Tibial nerve (tissue), 4 donors: ENCODE measurements at places on chromosomes 16 and 17. TPM values are rescaled to one million over a fixed set of nuclear protein-coding genes. Genes with fewer than 3 reads are reported as not detected.
A peak's percentile ranks its signal among the peaks of the same experiment; 100 is the strongest.

CD19 gene
- 0.59 TPM for total RNA-seq

SHISA9 gene
- 6.3 TPM for total RNA-seq

HBM gene
- total RNA-seq, result not detected

CAPNS2 gene
- total RNA-seq, result 0.98 TPM

NOXO1 gene
- not detected for total RNA-seq

- H3K27me3 ChIP-seq, result no peaks in the 10 kb centered on the region
- H3K4me1 ChIP-seq, result peaks cover 10% of the 10 kb centered on the region
- no peak for DNase-seq
- no peaks in the 10 kb centered on the region for H3K36me3 ChIP-seq
Measured at GRCh38 chr16:11596572-11597226, 10.0 kb upstream of the LITAF start.

DNA sequence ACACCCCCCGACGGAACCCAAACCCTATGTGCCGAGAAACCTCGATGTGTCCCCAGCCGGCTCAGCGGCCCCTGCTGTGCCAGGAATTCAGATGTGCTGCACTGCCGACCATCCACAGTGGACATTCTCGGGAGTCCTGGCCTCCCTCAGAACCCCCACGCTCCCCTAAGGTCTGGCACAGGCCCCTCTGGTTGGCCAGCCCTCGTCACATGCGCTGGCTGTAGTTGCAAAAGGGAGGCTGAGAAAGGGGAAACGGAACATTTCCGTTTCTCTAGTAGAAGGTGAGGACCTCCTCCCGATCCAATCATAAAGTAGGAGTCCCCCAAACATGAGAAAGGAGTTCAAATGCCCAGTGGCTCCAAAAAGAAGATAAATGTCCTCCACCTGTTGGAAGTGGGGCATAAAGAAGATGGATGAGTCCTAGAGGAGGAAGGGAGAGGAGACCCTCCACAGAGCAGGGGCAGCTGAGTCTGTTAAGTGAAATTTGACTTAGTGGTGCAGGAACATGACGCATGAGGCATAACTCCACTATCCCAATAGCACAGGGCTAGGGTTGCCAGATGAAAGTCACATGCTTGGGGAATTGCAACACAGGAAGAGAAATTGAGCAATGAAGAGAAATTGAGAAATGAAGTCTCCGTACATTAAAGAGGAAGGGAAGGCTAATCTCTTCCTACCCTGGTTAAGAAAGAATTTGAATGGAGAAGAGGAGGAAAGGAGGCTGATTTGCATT, 49.3 kb upstream of the WSB1 start:
- no peak overlapping the region for H3K4me3 ChIP-seq
- peak; percentile 41 for DNase-seq
- H3K36me3 ChIP-seq, result no peaks in the 10 kb centered on the region

- H3K27me3 ChIP-seq, result no peaks in the 10 kb centered on the region
- peaks cover 65% of the 10 kb centered on the region for H3K4me1 ChIP-seq
Measured at GRCh38 chr17:35790841-35791240, 4.6 kb downstream of the MMP28 start.

- H3K27ac ChIP-seq, result no peak overlapping the region
Measured at GRCh38 chr17:66610361-66611133, 224.4 kb upstream of the CACNG5 start.

- H3K27me3 ChIP-seq, result no peaks in the 10 kb centered on the region
- no peaks in the 10 kb centered on the region for H3K4me1 ChIP-seq
- no peaks in the 10 kb centered on the region for H3K36me3 ChIP-seq
- no peak overlapping the region for H3K27ac ChIP-seq
- no peak overlapping the region for H3K4me3 ChIP-seq
Measured at GRCh38 chr16:8721336-8722024, 47.1 kb downstream of the ABAT start.

GRCh38 chr16:56862776-56863175, 2.2 kb upstream of the SLC12A3 start:
- H3K36me3 ChIP-seq, result no peaks in the 10 kb centered on the region
- DNase-seq, result no peak
- H3K27ac ChIP-seq, result no peak overlapping the region
- no peaks in the 10 kb centered on the region for H3K4me1 ChIP-seq
- no peaks in the 10 kb centered on the region for H3K27me3 ChIP-seq
- H3K4me3 ChIP-seq, result no peak overlapping the region

DNA sequence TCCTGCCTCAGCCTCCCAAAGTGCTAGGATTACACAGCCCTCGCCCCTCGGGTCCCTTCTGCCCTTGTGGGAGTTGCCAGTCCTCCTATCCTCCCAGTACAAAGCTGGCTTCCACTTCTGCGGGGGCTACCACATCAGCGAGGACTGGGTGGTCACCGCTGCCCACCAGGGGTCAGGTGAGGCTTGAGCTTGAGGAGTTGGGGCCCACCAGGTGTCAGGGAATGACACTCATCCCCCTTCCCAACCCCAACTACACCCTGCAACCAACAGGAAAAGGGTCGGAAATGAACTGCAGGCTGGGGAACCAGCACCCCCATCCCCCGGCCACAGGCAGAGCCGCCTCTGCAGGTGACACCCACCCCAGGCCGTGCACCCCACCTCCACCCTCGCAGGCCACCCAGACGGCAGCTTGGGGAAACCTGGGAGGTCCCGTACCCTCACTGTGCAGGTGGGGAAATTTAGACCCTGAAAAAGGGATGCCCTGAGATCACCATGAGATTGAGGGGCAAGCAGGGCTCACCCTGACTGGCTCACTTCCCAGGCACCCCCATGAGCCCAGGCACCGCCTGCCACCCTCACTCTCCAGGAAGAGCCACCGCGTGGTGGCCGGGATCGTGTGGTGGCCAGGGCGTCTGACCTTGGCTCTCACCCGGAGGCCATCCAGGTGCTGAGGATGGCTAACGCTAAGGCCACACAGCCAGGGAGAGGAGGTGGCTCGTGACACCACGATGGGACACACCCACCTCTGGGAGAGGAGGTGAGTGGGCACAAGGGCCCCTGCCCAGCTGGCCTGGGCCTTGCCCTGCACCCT, 8.0 kb downstream of the CTRB1 start:
- no peak overlapping the region for H3K27ac ChIP-seq
- no peak overlapping the region for H3K4me3 ChIP-seq
- peaks cover 43% of the 10 kb centered on the region for H3K36me3 ChIP-seq
- H3K4me1 ChIP-seq, result no peaks in the 10 kb centered on the region

DNA sequence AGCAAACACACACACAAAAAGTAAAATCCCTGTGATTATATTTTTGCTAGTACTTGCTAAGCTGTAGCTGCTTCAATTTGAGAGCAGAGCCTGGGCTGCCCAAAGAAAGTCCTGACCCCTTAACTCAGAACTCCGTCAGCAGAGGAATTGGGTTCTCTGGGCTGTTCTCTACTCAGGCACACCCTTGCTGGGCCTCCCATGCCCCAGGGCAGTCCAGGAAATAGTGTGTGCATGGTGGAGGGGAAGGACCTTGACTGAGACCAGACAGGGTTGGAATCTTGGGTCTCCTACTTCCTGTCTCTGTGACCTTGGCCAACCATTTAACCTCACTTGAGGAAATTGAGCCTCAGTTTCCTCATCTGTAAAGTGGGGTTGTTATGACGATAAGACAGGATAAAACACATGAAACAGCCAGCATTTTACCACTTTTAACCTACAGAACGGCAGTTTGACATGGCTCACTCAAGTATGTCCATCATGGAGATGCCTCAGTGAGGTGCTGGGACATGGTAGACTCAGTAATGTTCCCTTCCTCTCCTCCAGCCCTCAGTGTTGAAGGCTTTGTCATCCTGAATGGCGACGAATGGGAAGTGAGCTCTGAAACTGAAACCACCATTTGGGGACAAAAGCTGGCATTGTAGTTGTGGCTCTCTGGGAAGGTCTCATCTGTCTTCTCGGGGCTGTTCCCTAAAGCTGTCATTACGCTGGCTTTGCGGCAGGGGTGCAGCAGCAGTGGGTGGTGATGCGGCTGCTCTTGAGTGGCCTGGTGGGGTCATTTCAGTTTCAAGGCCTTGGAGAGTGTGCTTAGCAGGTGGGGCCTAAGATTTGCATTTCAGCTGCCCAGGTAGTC, 74.9 kb downstream of the CMIP start:
- H3K36me3 ChIP-seq, result peaks cover 13% of the 10 kb centered on the region
- peaks cover 3% of the 10 kb centered on the region for H3K4me1 ChIP-seq
- no peak for DNase-seq
- H3K4me3 ChIP-seq, result no peak overlapping the region
- H3K27ac ChIP-seq, result no peak overlapping the region
- no peaks in the 10 kb centered on the region for H3K27me3 ChIP-seq

DNA sequence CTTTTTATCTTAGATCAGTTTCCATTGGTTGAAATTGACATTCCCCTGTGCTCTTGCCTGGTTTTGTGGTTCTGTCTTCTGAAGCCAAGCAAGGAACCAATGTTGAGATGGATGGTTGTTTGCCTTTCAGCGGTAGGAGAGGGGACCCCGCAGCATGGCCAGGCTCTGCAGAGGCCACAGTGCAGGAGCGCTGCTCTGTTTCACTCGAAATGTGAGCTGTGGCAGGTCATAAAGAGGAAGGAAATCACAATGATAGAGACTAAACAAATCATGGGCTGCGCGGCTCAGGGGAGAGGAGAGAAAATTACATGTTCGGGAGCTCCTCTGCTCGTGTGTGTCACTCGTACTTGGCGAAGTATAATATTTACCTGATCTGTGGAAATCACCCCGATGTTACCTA, 148.2 kb downstream of the SNX29 start:
- no peak for DNase-seq
- H3K27me3 ChIP-seq, result no peaks in the 10 kb centered on the region
- H3K27ac ChIP-seq, result no peak overlapping the region
- no peak overlapping the region for H3K4me3 ChIP-seq
- H3K36me3 ChIP-seq, result no peaks in the 10 kb centered on the region

DNA sequence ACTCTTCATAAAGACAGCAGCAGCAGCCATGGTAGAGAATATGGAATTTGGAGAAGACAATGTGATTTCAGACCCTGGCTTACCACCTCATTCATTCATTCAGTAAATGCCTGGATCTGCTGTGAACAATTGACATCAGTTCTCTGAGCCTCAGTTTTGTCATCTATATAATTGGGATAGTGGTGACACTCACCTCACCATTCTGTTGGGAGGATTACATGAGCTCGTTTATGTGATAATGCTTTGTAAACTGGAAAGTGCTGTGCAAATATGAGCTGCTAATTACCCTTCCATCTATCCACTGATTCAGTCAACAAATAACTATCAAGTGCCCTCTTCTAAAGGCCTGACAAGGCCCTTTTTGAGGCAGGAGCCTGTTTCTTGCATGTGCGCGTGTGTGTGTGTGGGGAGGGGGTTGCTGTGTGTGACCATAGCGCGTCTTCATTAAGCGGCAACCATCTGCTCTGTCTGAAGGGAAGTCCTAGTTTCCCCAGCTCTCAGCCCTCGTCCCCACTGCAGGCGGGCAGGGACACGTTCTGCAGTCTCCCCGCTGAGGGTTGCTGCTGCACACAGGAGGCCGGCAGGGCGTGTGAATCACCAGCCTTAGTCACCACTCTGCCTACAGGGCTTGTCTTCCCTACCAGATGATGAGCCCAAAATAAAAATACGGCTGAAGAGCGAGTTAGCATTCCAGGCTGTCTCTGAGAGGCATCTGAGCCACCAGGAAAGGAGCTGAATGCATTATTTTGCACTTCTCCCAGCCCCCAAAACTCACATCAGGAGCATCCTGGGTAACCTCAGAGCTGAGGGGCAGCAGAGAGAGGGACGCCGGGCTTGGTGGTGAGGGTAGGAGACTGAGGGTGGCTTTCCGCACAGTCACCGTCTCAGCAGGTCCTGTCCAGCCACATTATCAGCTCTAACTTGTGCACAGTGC, 19.9 kb downstream of the ARL4D start:
- no peaks in the 10 kb centered on the region for H3K36me3 ChIP-seq

GRCh38 chr17:78618264-78619066, 41.3 kb upstream of the DNAH17 start:
- no peak for DNase-seq
- H3K27me3 ChIP-seq, result no peaks in the 10 kb centered on the region

DNA sequence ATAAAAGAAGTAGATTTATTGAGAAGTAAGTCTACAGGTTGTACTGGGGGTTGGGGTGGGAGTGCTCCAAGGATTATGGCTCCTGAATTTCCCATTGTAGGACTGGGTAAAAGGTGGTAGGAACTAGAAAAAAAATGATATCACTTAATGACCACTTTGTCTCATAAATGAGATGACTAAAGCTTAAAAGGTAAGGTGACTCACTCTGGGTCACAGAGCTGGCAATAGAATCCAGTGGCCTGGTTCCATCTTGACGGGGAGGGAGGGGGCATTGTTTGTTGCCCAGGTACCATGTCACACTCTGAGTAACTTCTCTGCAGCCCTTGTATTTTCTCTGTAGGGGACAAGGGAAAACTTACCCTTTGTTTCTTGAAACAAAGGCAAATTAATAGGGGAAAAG, 126.1 kb downstream of the PITPNC1 start:
- no peak for DNase-seq
- no peak overlapping the region for H3K4me3 ChIP-seq
- no peaks in the 10 kb centered on the region for H3K36me3 ChIP-seq
- no peaks in the 10 kb centered on the region for H3K4me1 ChIP-seq
- no peaks in the 10 kb centered on the region for H3K27me3 ChIP-seq
- H3K27ac ChIP-seq, result no peak overlapping the region
